Stimulated activated CD8-positive, alpha-beta memory T cell treated with anti-CD3 and anti-CD28 coated beads, Interleukin-4, amount 100 ng/mL, for 1 hour (primary cell): ENCODE measurements at places on chromosomes 13 and 19.

GRCh38 chr13:61123538-61124289 is 291.9 kb downstream of the PCDH20 start:
- no peak for DNase-seq

GRCh38 chr13:100490692-100491091 is 97.9 kb downstream of the GGACT start:
- no peak for DNase-seq

- DNase-seq, result no peak
Measured at GRCh38 chr13:113489549-113490495, 689 bp downstream of the DCUN1D2 start.

DNA sequence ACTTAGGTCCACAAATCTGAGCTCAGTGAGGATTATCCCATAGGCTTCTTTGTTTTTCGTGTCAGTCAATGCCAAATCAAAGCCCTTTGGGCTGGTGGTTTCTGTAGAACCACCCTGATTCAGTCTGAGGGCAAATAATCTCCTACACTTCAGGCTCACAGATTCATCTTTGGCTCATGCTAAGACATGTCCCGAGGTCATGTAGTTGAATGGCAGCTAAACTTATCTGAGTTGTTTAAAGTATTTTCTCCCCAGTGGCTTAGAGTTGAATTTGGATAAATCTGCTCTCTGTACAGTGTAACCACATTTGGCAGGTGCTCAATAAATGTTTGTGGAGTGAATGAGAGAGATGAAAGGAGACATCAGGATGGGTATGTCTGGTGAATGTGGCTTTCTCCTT is 13.1 kb upstream of the SLC25A42 start:
- no peak for DNase-seq

DNA sequence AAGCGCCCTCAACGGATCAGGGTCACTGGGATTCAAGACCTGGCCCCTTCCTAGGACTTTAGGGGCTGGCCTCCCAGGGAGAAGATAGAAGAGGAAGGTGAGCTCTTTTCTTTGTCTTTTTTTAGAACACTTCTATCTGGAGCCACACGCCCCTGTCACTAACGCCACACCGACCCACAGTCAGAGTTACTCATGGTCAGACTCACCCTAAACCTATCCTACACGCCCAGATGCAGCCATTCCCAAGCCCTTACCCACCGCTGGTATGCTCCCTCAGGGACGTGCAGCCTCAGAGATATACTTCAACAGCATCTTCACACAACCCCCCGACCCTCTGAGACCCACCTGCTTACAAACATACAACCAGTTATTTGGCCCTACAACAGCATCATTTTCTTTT is 29.9 kb upstream of the MUC16 start:
- DNase-seq, result no peak

DNA sequence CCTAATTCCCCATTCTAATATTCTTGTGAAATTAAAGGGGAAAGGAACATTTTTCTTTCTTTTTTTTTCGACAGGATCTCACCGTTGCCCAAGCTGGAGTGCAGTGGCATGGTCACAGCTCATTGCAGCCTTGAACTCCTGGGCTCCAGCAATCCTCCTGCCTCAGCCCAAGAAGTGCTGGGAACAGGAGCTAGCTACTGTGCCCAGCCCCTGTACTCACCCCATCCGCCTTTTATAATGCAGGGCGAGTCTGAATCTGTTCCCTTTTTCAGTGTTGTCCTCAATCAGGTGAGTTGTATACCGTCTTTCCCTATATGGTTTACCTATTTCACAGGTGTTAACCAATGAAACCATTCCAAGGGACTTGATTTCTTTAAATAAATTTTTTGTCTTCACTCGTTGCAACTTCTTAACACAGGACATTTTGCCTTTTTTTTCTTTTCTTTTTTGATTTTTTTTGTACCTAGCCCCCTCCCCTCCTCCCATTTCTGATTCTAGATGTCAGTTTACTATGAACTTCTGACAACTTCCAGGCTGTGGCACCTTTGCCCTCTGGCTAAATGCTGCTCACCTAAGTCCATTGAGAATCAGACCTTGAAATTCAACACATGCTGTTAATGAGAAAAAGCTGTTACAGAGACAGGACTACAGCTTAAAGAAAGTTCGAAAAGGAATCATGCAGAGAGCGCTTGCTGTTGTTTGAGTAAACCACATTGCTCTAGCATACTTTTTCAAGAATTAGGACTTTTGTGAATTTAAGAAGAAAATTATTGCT is 562.1 kb upstream of the KLF12 start:
- no peak for DNase-seq

DNA sequence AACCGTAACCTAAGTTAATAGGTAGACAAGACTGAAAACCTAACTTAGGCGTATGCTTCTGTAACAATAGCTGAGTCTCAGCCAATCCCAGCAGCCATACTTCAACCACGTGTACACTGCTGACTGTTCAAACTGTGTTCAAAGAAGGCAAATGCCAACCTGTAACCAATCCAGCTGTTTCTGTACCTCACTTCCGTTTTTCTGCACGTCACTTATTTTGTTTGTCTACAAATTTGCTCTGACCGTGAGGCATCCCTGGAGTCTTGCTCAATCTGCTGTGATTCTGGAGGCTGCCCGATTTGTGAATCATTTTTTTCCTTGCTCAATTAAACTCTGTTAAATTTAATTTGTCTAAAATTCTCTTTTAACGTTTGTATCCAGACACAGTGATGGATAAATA is 59.2 kb downstream of the EDNRB start:
- DNase-seq, result no peak

GRCh38 chr13:50610238-50610637 is 233.3 kb downstream of the DLEU7 start:
- no peak for DNase-seq
